ENCODE measurements at places on chromosomes 4 and X. TPM values are rescaled to one million over a fixed set of nuclear protein-coding genes. Genes with fewer than 3 reads are reported as not detected.

Gene TCEAL9
- 46.8 TPM for total RNA-seq

DNA sequence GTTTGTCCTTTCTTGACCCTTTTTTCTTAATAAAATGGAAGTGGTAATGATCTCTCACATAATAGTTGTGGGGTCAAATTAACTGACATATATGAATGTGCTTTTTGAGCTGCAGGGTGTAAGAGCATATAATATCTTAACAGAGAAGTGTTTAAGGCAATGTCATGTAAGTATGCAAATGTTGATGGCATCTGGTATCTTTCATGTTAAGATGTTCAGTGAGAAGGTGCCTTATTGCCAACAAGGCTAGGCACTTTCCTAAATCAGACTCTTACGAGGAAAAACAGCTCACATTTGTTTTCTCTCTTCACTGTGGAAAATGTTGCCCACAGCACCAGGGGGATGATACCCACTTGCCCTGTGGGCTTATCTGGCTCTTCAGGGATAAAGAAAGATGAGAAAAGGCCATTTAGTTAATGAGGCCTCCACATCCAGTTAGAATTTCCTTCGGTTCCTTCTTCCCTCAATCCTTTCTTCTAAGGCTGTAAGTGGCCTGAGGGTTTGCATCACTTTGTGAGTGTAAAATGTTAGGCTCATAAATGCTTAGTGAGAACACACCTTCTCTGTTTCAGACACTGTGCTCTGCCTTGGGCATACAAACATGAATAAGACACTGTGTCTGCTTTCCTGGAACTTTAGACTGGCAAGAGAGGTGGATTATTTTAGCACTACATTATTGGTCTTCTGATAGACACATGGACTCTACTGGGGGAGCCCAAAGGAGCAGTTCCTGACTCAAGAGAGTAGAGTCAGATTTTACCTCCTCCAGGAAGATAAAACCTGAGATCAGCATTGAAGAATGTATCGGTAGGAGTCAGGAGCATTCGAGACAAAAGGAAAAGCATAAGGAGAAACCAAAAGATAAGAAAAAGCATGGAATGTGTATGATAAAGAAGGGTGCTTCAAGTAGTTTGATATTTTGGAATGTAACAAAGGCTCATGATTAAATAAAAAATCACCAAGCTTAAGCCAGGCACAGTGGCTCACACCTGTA is 135.5 kb downstream of the SOWAHB start:
- DNase-seq, result no peak

- no peak for DNase-seq
Observed at GRCh38 chr4:10161146-10161545, 44.5 kb upstream of the WDR1 start.

Gene GRIPAP1
- 44.3 TPM for total RNA-seq

Gene GLOD5
- total RNA-seq, result not detected

GRCh38 chr4:176193126-176193525 is 2.3 kb downstream of the SPATA4 start:
- peak; percentile 46 for DNase-seq

Gene DDX53
- total RNA-seq, result not detected

Gene HEPH
- total RNA-seq, result not detected

- DNase-seq, result no peak
Observed at GRCh38 chr4:95833711-95834194, 6.1 kb upstream of the PDHA2 start.

DNA sequence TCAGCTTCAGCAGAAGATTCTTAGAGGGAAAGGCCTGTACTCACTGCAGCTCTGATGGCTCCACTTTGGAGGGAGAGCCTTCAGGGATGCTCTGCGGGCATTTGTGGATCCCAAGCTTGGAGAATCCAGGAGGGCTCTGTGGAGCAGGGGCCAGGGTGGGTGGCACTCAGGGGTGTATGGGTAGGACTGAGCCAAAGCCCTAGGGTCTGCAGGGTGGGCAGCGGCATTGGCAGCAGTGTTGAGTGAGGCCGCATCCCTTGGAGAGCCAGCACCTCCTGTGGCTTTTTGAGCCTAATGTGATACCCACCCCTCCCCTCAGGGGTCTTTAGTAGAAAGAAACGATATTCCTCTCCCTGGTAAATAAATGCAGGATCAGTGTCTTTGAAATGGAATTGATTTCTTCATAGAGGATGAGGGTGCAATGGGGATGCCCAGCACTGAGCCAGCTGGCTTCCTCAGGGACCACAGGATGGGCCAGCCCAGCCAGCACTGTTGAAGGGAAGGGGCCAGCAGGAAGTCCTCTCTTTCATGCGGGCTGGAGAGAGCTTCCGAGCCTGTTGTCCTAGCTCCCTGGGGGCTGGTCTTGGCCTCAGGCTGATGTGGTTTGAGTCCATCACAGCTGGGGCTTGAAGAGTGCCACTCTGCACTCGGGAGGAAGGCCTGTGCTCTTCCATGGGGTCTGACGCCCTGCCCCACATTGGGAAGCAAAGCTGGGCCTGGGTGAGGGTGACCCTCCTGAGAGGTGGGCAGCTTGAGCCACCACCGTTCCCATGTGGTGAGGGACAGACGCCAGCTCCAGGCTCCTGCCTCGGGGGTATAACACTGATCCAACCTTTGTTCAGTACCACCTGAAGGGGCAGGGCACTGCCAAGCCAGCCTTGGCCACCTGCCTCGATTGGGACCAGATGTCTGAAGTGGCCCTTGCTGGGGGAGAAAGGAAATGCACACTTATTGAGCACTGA is 49.5 kb downstream of the PSAPL1 start:
- DNase-seq, result no peak

- peak; percentile 38 for DNase-seq
Observed at GRCh38 chr4:147924604-147925412, 192.9 kb downstream of the ARHGAP10 start.

DNA sequence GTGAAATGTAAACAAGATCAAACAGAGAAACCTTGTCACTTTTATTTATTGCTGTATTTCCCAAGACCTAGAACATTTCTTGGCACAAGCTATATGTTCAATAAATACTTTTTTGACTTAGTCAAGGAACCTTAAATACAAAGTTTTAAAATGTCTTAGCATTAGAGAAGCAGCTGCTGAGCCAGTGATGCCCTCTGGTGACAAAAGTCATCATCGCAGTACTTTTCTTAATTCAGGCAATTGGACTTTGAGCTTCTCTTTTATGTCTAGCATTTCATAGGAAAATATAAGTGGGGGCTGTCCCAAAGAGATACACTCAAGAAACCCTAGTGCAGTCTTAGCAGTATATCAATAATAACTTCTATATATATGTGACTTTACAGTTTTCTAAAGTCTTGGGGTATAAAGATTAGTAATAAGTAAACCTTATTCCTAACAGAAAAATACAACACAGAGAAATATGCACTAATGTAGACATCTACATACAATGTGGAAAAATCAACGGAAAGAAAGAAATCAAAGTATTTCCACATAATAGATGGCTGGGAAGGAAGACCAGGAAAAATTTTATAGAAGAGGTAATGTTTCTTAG is 118.4 kb downstream of the DTHD1 start:
- DNase-seq, result peak; percentile 53

GRCh38 chrX:125131164-125131563 is 188.5 kb upstream of the TEX13C start:
- peak; percentile 50 for DNase-seq

Gene GIMD1
- 0.22 TPM for total RNA-seq

GRCh38 chr4:158782551-158783360 is 13.9 kb downstream of the FNIP2 start:
- no peak for DNase-seq

- no peak for DNase-seq
Observed at GRCh38 chr4:170804930-170805329, 715.2 kb upstream of the AADAT start.

GRCh38 chr4:82124932-82125786 is 248.6 kb downstream of the HNRNPD start:
- no peak for DNase-seq

Gene GNRHR
- total RNA-seq, result not detected

DNA sequence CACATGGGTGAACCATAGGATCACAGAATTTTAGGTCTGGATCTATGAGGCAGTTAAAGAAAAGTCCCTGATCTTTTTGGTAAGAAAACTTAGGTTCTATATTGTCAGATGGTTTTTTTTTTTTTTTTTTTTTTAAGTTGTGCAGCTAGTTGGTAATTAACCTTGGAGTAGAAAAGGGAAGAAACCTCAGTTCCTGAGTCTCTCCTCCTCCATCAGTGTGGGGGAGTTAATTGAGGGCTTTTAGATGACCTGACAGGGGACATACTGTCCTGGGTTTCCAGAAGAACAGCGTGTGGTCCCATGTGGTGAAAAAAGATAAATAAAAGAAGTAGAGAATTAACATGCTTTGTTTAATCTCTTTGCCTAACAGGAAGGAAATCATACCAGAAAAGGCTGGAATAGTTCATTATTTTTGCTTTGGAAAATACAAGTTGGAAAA is 123.7 kb downstream of the ARHGAP10 start:
- DNase-seq, result no peak

- DNase-seq, result peak; percentile 21
Observed at GRCh38 chrX:123713841-123714240, 19.0 kb downstream of the THOC2 start.

DNA sequence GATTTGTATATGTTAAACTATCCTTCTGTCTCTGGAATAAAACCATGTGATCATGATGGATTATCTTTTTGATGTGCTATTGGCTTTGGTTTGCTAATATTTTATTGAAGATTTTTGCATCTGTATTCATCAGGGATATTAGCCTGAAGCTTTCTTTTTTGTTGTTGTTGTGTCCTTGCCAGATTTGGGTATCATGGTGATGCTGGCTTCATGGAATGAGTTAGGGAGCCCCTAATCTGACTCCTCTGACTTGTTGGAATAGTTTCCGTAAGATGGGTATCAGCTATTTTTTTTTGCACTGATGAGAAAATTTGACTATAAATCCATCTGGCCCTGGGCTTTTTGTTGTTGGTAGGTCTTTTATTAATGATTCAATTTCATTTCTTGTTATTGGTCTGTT is 45.7 kb downstream of the ATP10D start:
- DNase-seq, result no peak

- DNase-seq, result no peak
Observed at GRCh38 chr4:80897537-80898303, 132.8 kb upstream of the BMP3 start.

- no peak for DNase-seq
Observed at GRCh38 chr4:160450876-160451275, 1348.0 kb downstream of the RAPGEF2 start.

- no peak for DNase-seq
Observed at GRCh38 chr4:1398681-1399507, 7.3 kb downstream of the NKX1-1 start.

- peak; percentile 94 for DNase-seq
Observed at GRCh38 chrX:154596290-154596929, 11.5 kb downstream of the CTAG1A start.

Gene CXCL13
- total RNA-seq, result not detected

Gene SLC25A53
- 6.6 TPM for total RNA-seq

DNA sequence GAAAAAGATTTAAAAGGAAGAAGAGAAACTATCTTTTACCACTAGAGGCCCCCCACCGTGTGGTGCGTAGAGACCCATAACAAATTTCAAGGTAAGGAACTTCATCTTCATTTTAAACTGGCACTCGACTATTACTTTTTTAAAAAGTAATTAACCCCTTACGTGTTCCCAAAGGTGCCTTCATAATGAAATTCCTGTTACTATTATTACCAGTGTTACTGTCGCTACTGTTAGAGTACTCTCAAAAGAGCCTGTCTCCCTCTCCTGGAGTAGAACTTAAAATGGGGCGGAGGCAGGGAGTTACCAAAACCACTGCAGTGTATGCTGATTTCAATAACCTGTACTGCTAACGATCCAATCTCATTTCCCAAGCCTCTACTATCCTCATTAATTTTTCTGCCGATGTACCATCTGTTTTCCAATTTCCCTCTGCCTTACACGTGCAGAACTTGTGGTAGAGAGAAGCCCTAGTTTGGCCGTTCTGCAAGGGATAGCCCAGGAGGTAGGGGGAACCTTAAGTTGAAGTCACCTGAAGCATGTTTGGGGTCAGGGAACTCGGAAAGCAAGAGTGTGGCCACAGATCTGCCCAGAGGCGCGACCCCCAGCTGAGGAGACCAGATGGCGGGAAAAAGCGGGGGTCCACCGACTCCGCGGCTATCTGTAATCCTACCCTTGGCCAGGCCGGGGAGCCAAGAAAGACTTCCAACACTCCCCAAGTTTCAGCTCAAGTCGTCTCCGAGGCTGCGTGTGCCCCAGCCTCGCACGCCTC is 720 bp upstream of the STK26 start:
- peak; percentile 44 for DNase-seq

GRCh38 chr4:94517492-94517891 is 65.8 kb downstream of the PDLIM5 start:
- DNase-seq, result no peak

Gene RHOH
- not detected for total RNA-seq

Gene AREG
- total RNA-seq, result 203 TPM

DNA sequence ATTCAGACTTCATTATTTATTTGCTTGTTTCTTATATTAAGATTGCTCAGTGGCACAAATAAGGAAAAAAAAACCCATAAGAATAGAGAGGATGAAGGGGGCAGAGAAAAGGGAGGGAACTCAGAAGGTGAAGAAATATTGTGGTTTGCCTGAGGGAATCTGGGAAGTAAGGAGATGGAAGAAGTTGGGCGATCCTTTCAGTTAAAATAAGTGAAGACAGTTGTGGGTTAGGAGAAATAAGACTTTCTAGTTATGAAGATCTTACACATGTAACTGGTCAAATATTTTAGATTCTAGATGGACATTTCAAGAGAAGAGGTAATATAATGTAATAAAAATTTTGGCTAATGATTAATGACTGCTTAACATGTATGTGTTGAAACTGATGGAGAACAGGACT is 138.7 kb upstream of the LIMCH1 start:
- no peak for DNase-seq

DNA sequence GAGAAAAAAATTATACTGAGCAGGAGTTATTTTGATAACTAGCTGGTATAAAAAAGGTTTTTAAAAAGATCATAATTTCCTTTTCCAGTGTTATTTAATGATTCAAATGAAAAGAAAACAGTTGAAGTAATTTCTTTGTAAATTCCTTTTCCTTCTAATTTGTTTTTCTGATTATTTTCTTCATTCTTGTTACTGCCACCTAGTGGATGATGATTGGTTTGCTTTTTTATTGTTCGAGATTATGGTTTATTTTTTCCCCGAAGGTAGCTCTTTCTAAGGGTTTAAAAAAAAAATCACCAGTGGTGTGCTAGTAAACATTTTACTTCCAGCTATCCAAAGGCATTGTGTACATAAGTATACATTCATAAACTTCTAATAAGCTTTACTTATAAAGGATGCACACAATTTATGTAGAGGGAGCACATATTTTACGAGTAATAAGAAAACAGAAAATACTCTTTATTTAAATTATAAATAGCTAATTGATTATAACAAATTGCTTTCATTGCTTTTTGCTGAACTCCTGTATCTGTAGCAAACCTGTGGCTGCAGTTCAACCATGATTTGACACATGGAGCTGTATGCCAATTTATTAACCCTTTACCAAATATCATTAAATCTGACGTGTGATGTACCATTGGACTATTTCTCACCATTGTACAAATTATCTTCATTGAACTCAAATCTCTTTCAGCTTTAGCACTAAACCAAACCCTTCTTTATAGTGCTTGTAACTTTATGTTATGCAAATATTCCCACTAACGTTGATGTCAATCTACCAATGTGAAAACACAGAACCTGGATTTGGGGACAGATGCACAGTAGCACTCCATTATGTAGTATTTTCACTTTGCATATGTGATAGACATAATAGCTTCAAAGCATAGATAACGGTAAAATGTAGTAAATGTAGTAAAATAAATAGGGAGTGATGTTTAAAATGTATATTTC is 97.8 kb upstream of the ANK2 start:
- peak; percentile 32 for DNase-seq

GRCh38 chr4:137738375-137738990 is 206.2 kb upstream of the PCDH18 start:
- DNase-seq, result no peak

GRCh38 chr4:154010371-154010770 is 221.5 kb upstream of the SFRP2 start:
- no peak for DNase-seq

All from PC-3 (cell line).